ENCODE measurements at places on chromosomes 11 and 22. TPM values are rescaled to one million over a fixed set of nuclear protein-coding genes. Genes with fewer than 3 reads are reported as not detected.
A peak's percentile ranks its signal among the peaks of the same experiment; 100 is the strongest.

- no peak for DNase-seq
These were observed 5.2 kb downstream of the SMTNL1 start for GRCh38 chr11:57542582-57542981.

- no peak for DNase-seq
These were observed 18.9 kb downstream of the TANGO2 start for GRCh38 chr22:20039683-20040325.

- peak; percentile 41 for DNase-seq
These were observed 9.2 kb downstream of the RELA start for GRCh38 chr11:65653229-65654225.

DNA sequence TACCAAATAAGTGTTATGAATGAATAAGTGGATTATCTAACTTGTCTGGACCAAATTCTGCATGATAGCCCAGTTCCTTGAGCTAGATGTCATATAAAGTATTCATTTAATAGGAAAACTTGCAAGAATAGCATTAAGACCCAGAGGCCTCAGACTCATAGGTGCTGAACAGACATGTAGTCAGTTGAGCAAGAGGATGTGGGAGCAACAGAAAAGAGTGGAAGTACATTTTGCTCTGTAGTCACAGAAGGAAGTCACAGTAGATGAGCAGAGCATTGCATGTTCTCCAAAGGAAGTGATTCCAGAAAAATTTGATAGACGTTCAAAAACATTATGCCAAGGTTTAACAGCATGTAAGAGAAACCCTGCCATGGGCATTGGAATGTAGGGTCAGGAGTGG, 9.5 kb downstream of the HOATZ start:
- no peak for DNase-seq

- DNase-seq: no peak
These were observed 23.6 kb downstream of the NECTIN1 start for GRCh38 chr11:119705362-119705761.

GRCh38 chr11:36374726-36375125, 78.6 kb downstream of the PRR5L start:
- no peak for DNase-seq

DNA sequence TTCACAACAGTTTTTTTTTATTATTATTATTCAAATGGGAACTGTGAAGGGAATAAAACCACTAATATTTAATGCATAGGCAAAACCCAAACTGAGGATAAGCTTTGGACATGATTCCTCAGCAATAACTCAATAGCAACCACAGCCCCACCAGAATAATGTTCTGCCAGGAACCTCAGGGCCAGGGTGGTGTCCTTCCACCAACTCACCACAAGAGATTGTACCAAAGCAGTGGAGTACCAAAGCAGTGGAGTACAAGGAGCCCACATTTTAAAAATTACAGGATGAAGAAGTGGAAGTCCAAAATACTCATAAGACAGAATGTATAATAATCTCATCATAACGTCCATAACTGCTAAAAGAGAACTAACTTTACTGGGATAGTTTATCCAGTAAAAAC, 32.5 kb upstream of the FZD4 start:
- no peak for DNase-seq

- DNase-seq: no peak
These were observed 236.2 kb downstream of the LARGE1 start for GRCh38 chr22:33684087-33684486.

DNA sequence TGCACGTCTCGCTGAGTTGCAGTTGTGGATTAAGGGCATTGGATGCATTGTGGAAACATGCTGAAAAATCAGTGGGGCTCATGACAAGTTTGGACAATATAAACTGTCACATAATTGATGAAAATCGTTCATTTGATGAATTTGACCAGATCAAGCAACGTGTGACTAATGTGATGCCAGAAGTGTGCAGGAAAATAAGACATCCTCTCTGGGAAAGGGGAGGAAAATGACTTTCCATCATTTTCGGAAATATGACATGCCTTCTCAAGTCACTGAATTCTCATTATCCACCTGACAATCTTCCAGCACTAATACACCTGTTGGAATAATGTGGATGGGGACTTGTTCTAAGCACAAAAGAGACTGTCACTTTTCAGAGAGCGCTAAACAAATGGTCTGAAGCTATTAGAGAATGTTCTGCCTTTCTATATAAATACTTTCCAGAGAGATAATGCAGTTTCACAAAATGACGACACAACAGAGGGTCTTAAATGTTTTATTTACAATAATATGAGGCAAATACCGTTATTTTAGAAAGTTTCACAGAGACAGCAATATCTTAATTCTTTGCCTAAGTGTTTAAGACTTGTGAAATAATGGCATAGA, 1741.9 kb upstream of the RAG2 start:
- no peak for DNase-seq

DNA sequence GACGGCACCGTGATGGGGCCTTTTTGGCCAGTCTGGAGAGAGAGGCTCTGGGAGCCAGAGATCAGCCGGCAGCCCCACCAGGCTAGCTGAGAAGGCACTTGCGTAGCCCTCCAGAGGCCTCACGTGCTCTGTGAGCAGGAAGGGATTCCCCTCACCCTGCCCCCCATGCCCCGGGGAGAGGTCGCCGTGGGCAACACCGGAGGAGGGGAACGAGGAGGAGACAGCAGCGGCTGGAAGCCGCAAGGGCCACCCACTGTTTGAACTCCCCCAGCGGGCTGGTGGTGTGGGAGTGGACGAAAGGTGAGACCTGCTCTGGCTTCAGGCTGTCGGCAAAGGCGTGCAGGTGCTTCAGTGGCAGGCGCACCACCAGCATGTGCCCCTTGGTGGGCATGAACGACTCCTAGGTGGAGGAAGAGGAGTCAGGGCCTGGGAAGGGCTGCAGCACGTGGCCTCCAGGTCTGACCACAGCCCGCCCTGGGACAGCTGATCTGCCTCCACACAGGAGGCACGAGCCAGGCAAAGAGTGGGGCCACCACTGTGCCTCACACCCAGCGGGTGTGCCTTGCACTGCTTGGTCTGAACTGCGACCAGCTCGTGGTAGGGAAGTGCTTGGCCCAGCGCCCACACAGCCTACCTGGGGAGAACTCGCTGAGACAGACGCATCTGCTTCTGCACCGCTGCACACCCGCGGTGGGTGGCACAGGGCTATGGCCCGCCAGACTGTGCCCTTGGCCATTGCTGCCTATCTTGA, 99.9 kb downstream of the MED15 start:
- DNase-seq: no peak

GRCh38 chr11:71145988-71146824, 106.2 kb downstream of the SHANK2 start:
- DNase-seq: no peak

DNA sequence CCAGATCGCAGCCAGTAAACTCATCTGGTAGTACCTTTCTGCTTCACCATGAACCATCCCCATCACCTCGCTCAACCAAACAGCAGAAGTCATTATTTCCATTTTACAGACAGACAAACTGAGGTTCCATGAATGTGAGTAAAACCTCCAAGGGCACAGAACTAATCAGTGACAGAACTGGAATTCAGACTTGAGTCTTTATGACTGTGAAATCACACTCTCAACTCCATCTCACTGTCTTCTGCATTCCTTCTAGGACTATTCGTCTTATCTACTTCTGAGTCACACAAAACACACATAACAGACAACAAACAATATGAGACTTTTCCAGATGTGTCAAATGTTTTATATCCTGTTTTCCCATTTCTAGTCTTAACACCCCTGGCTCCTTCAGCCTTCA, 9.3 kb upstream of the NUP50 start:
- DNase-seq: no peak

GRCh38 chr11:78197816-78198215, 9.1 kb downstream of the USP35 start:
- no peak for DNase-seq

- no peak for DNase-seq
These were observed 14.3 kb upstream of the ACRV1 start for GRCh38 chr11:125694951-125695350.

- DNase-seq: no peak
These were observed 14.3 kb upstream of the P2RY2 start for GRCh38 chr11:73203790-73204189.

- DNase-seq: no peak
These were observed 12.3 kb upstream of the TXN2 start for GRCh38 chr22:36493690-36494110.

DNA sequence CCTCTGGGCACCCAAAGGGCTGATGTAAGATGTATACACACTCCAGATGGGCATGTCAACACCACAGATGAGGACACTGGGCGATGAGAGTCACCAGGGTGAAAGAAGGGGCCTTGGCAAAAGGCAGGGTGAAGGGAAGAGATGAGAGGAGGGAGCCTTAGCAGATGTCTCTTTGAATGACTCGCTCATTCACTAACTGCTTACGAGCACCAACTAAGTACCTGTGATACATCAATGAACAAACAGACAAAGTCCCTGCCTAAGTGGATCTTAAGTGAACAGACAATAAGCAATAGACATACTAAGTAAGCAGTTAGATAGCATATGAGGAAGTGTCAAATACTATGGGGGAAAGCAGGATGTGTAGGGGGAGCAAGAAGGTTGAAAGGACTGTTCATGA, 7.5 kb downstream of the ME3 start:
- DNase-seq: no peak

DNA sequence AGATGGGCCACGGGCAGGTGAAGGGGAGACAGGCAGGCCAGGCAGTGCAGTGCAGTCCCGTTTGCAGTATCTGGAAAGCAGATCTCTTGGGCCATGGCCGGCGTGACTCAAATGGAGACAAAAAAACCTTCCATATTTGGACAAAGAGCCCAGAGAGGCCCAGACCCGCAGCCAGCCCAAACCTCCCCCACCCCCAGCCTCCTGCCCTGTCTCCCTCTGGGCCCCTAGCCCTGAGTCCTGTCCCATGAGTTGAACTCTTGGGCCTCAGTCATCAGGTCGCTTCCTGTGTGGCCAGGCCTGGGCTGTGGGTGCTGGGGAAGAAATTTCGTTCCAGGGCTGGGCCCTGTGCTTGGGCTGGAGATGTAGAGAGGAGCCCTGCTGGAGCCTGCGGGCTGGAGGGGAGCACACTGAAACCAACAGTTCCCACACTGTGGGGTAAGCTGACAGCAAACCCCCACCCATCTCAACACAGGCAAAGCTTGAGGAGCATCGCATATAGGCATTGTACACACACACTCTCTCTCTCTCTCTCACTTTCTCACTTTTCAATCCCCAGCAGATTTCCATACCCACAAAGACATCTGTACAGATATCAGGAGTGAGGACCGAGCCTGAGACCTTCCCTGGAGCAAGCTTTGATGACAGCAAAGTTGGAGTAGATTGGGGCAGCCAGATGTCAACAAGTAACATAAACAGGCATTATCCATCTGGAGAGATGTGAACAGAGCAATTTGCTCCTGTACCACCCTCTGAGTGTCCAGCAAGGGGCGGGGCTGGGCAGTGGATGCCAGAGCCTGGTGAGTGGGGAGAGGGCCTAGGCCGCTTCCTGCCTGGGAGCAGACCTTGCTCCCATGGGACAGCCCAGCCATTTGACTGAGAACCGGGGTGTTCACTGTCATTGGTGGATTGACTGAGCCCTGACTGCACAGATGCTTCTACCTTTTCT, 17.2 kb downstream of the ARHGEF17 start:
- DNase-seq: no peak

- no peak for DNase-seq
These were observed 261.5 kb downstream of the BRD1 start for GRCh38 chr22:49566141-49566541.

DNA sequence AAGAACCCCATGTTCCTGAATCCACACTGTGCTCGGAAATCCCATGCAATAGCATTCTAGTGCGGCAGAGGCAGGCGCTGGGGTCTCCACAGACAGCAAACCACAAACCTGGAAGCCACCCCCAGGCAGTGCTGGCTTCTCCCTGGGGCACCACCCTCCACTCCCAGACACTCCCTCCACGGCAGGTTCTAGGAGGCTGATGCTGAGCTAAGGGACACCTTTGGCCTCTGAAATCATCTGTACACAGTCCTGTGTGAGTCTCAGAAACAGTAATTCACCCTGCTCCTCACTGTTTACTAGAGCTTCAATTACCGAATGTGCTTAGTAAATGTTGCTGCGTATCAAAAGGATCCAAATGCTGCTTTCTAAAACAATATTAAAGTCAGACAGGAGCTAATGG, 129.3 kb downstream of the EFCAB6 start:
- DNase-seq: no peak

- DNase-seq: no peak
These were observed 73.4 kb downstream of the MYEOV start for GRCh38 chr11:69367211-69367964.

The SGSM1 gene
- total RNA-seq: 2.3 TPM

The C1QTNF5 gene
- 11.8 TPM for total RNA-seq

The PATE2 gene
- not detected for total RNA-seq

The C11orf16 gene
- 0.50 TPM for total RNA-seq

The RGL4 gene
- total RNA-seq: not detected

The ARRB1 gene
- 68.0 TPM for total RNA-seq

The PLAAT5 gene
- total RNA-seq: 3.8 TPM

The PAK1 gene
- 42.3 TPM for total RNA-seq

The SEPTIN3 gene
- total RNA-seq: 0.11 TPM
